ENCODE measurements at places on chromosomes 4 and X.

- DNase-seq, result no peak
Observed at GRCh38 chr4:4590546-4590945, 48.7 kb upstream of the STX18 start.

DNA sequence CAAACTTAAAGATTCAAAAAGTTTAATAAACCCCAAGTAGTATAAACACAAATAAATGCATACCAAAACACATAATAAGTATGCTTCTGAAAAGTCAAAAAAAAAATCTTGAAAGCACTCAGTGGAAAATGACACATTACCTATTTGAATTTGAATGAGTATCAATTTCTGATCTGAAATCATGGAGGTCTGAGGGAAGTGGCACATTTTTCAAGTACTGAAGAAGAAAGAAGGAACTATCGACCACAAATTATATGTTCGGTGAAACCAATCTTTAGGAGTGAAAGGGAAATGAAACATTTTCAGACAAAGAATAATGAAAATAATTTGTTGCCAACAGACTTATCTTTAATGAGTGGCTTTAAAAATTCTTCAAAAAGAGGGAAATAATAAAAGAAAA is 12.1 kb upstream of the F9 start:
- no peak for DNase-seq

- DNase-seq, result no peak
Observed at GRCh38 chrX:79719568-79720231, 294.9 kb upstream of the TBX22 start.

DNA sequence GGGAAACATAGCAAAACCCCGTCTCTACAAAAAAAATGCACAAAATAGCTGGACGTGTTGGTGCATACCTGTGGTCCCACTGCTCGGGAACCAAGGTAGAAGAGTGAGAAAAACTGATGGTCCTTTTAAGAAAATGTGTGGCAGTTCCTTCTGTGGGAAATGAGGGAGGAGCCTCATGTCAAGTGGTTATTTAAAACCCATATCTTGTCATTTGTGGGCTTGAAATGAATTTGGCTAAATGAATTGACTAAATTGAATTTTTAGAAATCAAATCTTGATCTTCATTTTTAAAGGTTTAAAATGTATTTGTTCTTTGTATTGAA is 16.2 kb upstream of the LAMP2 start:
- no peak for DNase-seq

DNA sequence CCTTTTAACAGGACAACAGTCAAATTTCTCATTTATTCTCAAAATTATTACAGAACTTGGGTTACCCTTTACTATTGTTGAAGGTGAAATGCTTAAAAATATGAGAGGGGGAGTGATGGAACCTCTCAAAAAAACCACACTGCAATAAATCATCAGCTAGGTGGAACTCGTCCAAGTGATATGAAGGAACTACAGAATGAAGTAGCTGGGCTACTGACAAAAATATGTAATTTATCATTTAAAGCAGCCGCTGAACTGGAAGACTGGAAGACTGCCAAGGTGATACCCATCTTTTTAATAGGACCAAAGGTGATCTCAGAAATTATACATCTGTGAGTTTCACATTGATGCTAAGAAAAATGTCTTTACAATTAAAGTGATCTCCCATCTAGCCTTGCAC is 597.7 kb upstream of the TENM3 start:
- DNase-seq, result no peak

DNA sequence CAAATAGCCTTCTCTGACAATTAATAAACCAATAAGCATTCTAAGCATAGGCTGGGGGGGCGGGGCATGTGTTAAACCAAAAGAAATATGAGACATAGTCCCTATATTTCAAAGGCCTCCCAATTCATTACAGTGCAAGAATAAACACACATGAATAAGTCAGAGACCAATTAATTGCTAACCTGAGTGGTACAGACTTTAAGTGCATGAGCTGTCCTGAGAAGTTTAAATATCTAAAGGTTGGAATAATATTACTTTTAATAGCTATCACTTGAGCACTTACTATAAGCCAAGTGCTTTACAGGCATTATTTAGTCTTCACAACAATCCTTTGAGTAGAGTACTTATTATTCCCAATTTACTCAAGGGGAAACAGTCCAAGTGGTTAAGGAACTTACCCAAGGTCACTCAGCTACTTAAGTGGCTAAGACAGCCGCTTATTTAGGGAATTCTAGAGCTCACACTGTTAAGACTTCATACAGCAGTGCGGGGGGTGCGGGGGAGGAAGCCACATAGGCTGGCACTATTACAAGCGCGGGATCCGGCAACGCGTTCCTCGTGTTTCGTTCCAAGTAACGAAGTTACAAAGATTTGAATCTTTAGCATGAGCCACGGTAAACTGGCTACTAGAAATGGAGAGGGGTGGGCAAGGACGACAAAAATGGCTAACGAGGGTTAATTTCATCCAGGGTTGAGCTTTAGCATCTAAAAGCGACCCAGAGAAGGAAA is 1.4 kb downstream of the THOC2 start:
- DNase-seq, result no peak

DNA sequence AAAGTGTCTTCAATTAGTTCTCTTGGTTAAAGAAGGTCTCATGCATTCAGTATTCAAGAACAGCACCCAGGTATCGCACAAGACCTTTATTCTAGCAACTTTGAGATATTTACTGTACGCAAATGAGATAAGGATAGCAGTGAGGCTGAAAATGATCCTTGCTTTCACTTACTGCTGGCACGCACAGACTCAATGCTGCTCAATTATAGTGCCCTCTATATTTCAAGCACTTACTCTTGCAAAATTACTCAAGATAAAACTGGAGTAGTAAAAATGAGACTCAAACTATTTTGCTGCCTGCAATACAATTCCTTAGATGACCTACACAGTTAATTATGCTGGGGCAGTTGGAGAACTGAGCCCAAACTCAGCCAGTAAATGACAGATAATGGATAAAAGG is 60.9 kb downstream of the ADGRA3 start:
- no peak for DNase-seq

- peak; percentile 3 for DNase-seq
Observed at GRCh38 chrX:101659601-101660063, at the start of gene ARMCX2. ARMCX2 (minus strand) TSS chrX:101659850; CDS start chrX:101657588, 2,262 bp downstream.

DNA sequence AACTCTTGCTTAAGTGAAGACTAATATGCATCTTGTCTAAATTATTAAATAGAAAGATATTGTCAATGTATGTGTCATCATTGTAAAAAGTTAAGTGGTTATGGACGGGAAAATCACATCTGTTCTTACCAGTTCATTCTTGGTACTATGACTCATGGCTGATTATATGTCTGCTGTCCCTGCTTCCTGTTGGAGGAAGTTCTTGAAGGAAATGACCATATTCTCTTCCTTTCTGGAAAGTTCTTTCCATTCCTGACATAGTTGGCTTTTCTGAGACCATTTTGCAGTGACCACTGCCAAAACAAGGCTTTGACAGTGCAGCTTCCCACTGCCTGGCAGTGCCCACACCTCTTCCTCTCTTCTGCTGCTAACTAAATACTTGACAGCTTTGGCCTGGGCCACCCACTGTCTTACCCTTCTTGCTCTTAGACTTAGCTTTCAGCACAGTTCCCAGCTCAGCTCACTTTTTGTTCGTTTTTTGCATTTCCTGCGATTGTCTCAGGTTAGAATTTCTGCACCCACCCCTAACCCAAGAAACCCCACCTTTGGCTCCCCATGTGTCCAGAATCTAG is 13.2 kb upstream of the CLDN24 start:
- DNase-seq, result peak; percentile 93

DNA sequence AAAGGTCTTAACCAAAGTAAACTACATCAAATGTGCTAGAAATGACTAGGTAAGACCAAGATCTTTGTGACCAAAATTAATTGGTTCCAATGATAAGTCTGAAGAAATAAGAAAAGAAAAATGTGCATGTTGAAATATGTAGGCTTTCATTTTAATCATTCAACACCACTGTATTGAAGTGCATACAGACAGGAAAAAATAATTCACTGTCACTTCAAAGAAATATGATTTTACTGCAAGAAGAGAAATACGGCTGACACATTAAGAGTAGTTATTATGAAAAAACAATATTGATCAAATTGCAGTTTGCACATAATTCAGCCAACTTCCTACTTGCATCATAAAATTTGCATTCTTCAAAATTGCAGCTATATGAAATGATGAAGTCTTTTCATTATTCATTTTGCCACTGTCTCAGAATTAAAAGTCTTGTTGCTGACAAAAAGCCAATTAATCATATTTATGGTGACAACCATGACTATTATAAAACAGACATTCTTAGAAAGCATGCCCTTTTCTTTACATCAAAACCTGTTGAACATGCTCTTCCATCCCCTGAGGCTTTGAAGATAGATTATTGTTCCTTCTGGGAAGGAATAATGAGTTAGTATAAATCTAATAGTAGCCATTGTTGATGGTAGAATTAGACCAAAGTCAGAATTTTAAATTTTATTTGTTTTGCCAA is 405.9 kb upstream of the MAD2L1 start:
- DNase-seq, result no peak

GRCh38 chr4:3730422-3731190 is 35.6 kb upstream of the ADRA2C start:
- no peak for DNase-seq

DNA sequence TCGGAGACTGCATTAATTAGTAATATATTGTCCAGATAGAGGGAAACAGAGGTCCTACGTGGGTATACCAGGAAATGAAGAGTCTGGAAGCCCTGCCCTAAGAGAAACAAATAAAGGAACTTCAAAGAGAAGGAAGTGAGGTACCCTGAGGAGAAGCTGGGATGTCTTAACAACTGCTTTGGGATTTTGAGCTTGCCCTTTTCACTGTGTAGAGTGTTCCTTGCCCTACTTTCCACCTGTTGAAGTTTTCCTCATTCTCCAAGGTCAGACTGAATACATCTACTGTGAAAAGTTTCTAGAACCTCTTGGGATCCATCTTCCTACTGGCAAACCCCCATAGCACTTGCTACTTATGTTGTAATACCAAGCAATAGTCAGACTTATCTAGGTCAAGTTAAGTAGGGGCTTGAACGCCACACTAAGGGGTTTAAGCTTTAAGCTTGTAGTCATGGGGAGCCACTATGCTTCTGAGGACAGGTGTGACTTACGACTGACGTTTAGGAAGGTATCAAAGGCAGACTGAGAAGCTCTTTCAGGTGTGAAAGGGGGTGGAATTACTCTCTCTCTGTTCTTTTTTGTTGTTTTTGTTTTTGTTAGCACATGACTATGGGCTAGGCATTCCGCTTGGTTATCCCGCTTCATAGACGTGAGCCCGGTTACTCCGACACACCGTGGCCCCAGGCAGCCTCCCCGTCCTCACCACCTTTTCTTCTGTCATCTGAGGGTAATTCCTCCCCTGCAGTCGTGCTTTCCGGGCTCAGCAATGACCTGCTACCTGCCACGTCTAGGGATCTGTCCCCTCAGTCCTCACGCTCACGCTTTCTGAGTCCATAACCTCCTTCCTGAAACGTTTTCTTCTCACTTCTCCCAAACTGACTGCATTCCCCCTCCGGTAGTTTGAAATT is 959 bp upstream of the REST start:
- DNase-seq, result no peak

DNA sequence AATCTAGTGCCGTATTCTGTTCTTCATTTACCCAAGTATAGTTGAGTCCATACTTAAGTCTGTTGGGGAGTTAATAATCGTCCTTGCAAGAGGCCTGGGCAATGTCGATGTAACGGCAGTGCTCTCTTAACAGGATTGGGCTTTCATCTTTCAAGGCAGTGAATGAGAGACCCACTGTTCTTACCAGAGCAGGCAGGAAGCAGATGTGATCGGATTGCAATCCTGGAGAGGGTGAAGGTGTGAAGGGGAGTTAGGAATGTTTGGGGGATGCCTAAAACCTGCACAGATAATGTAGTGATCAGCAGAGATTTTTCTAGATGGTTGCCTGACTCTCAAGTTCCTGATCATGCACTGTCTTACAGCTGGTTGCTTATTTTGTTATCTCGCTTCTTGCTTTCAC is 308.4 kb downstream of the AFF2 start:
- DNase-seq, result no peak

DNA sequence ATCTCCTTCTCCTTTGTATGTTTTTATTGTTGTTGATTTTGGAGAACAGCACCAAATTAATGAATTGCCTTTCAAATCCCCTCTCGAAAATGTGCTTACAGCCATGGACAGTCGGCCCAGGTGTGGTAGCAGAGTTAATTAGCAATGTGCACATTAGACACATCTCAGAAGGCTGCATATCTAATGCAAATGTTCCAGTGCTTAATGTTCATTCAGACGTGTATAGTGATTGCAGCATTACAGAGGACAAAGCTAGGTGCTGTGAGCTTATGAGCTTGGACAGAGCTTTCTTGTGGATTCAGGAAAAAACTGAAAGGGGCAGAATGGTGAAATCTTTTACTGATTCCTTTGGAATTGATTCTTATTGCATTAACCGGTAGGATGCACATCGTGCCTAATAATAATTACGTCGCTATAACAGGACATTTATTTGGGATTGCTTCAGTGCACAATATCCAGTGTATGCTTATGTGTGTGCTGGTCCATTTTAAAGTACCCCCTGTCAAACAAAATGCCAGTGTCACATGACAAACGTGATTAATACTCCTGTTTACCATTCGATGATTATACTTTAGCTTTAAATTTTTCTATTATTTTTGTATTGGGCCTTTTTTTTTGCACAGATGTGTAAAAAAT is 552.9 kb upstream of the EPHA5 start:
- no peak for DNase-seq

GRCh38 chrX:142978130-142978684 is 47.5 kb upstream of the SPANXN4 start:
- no peak for DNase-seq

- DNase-seq, result no peak
Observed at GRCh38 chrX:83508526-83509253, 600 bp downstream of the POU3F4 start.

DNA sequence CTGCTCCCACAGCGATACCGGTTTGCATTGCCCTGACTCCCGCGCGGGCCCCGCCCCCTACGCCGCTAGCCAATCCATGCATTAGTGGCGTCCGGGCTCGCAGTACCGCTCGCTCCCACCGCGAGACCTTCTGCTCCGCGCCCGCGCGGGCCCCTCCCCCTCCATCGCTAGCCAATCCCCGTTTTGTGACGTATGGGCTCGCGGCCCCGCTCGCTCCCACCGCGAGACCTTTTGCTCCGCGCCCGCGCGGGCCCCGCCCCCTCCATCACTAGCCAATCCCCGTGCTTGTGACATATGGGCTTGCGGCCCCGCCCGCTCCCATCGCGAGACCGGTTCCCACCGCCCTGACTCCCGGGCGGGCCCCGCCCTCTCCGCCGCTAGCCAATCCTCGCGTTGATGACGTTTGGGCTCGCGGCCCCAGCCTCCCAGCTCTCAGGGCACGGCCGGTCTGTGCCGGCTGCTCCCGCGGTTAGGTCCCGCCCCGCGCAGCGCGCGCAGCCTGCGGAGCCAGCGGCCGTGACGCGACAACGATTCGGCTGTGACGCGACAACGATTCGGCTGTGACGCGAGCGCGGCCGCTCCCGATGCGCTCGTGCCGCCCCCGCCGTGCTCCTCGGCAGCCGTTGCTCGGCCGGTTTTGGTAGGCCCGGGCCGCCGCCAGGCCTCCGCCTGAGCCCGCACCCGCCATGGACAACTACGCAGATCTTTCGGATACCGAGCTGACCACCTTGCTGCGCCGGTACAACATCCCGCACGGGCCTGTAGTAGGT is at the start of gene EMD:
EMD (plus strand) TSS at position 497 of the 770 bp plus-strand sequence; CDS start at position 687, 190 bp downstream.
- DNase-seq, result peak; percentile 87
